SK-N-SH treated with all-trans-retinoic acid at 6 μM for 48 hours (cell line): ENCODE measurements at places on chromosomes 13 and 19.
A peak's percentile ranks its signal among the peaks of the same experiment; 100 is the strongest.

GRCh38 chr19:28705008-28705407 lies 507.9 kb downstream of the UQCRFS1 start:
- peak; percentile 97 for ATAC-seq

DNA sequence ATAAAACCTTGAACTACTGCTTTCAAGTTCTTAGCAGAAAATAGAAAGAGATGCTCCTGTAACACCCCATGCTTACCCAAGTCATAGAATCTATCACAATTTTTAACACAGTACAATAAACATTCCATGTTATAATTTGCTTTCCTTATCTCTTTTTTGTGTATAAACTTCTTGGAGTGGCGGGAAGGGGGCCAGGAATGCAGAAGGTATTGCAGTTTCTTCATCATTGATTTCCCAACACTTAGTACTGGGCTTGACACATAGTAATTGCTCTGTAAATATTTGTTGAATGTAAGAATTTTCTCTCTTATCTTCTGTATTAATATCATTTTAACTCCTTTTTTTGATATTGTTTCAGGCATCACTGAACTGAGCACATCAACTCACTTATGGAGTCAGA lies 535.8 kb downstream of the KCTD12 start:
- ATAC-seq, result no peak

GRCh38 chr13:112615391-112615790 lies 27.4 kb upstream of the TUBGCP3 start:
- ATAC-seq, result no peak

DNA sequence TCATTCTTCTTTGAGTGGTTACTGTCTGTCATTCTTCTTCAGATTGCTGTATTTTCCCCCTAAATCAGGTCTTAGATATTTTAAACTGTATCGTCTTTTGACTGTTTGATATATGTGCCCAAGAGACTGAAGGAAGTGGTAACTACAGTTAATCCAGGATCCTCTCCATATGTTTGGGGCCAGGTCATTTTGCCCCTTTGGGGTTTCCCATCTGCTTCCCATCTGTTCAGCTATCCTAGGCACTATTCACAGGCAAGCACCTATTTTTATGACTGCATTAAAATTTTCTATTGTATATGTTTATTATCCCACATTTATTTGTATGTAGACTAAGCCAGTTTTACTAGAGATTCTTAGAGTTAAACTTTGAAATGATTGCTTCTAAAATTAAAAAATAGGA lies 244.2 kb downstream of the PCCA start:
- no peak for ATAC-seq

DNA sequence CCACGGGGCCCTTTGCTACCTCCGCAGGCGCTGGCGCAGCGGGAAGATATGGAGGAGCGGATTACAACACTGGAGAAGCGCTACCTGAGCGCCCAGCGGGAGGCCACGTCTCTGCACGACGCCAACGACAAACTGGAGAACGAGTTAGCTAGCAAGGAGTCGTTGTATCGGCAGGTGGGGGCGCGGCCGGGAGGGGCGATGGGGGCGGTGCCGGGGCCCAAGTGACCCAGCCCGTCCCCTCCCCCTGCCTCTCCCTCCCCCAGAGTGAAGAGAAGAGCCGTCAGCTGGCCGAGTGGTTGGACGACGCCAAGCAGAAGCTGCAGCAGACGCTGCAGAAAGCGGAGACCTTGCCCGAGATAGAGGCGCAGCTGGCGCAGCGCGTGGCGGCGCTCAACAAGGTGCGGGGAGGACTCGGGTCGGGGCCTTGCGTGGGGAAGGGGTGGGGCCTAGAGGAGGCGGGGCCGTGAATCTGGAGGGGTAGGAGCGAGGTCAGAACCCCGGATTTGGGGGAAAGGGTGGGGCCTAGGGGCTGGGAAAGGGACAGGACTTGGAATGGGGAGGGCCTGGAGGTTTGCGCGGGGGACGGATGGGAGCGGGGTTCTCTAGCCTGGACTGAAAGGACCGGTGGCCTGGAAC lies 13.7 kb downstream of the PPFIA3 start:
- no peak for ATAC-seq

DNA sequence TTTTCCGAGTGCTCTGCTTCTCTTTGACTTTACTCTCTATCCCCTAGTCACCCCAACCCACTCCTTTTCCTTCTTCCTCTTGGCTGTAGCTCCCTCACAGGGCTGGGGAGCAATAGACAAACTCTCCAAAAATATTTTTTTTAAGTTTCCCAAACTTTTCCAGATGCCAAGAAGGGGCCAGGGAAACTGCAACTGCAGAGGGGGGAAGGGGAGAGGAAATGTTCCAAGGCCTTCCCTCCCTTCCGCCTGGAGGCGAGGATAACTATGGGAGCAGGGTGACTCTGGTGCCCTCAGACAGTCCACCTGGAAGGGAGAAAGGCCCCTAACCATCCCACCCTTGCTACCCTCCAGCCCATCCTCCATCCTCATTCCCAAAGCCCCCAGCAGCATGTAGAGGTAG lies 49.4 kb downstream of the LYL1 start:
- ATAC-seq, result no peak

DNA sequence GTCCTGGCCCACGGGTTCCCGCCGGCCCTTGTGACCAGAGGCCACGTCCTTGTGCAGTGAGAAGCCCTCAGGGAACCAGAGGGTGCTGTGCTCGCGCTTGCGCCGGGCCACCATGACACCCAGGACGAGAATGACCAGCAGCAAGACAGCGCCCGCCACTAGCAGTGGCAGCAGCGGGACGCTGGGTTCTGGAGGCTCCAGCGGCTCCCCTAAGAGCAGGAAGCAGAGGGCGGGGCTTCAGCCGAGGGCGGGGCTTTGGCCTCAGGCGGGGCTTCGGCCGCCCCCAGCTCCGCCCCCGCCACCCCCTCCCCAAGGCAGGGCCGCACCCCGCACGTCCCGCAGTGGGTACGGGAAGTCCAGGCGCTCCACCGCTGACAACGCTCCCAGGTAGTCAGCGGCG lies 30.4 kb downstream of the NOTCH3 start:
- no peak for ATAC-seq

DNA sequence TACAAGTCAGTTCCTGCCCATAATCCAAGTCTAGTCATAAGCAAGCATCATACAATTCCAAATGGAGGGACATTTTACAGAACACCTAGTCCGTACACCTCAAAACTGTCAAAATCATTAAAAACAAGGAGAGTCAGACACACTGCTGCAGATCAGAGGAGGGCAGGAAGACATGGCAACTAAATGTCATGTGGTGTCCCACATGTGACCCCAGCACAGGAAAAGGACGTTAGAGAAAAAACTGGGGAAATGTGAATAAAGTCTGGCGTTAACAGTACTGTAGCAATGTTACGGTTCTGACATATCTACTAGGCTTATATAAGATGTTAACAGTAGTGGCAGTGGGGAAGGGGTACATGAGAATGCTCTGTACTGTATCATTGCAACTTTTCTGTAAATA lies 2.3 kb downstream of the ZSCAN5A start:
- no peak for ATAC-seq

- no peak for ATAC-seq
These were observed 29.6 kb downstream of the SLC6A16 start for GRCh38 chr19:49295208-49295880.

DNA sequence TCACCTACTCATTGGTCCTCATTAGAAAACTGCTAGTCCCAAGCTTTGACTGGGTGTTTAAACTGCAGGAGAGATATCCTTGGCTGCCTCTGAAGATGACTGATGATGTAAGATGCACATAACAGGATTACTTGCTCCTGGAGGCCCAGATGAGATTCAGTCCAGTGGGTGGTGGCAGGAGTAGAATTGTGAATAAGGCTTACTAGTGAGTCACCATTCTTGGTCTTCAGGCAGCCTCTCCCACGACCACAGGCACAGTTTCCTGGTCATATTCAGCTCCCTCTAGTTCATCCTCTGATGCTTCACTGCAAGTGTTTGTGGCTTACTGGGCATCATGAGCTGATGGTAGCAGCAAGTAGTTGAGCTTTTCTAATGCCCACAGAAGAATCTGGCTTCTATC lies 12.1 kb downstream of the SERTM1 start:
- no peak for ATAC-seq

DNA sequence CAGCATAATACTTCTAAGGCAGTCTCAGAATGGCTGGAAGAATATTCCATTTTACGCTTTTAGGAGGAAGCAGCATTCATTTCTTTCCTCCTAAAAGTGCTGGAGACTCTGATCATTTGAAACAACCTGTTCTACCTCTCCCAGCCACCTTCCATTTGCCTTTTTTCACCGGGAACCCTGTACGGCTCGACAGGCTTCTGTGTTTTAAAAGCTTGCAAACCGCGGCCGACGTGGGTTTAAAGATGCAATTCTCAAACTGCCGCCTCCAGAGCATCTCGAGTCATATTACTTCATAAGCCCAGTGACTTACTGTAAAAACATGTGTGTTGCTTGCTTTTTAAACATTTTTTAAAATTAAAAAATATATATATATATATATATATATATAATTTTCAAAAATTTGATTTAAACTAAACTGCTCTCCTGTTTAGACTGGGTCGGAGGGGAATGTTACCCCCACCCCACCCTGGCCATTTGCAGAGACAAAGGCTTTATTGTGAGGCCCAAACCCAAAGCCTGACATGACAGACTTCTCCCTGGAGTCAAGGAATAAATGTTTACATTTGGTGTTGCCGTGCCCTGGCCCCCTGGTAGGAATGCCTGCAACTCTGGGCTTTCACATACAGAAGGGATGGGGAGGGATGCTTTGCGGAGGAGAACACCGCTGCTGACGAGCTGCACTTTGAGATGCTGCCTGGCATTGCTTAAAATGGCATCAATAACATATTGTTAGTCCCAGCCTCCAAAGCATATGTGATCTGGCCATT lies 30.4 kb downstream of the ZNF536 start:
- ATAC-seq, result no peak

DNA sequence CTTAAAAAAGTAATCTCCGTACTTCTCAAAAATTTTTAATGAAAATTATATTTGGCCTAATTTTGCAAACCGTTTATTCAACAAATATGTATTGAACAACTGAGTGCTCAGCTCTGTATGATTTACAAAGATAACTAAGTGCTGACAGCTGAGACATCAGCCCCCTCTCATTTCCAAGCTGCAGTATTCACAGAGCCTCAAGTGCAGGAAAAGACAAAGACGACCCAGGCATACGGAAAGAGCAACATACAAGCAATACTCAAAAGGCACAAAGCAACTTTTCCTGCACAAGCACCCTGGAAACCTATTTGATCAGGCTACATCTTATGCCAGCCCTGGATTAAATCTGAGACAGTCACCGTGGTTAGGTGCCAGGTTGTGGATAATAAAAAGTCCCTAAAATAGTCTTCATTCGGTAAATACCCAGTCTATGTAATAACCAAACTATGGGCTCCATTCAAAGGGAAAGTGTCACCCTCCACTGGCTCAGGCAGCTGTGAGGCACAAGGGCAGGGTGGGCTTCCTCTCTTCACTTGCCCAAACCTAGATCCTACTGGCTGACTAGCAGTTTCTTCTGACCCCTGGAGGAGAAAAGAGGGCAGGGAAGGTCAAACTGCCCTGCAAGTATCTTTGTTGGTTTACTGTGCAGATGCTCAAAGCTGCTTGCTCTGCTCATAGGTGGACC lies 65.5 kb downstream of the TBC1D4 start:
- ATAC-seq, result peak; percentile 25; the same call in 2 of the 3 replicates

GRCh38 chr13:76129305-76130000 lies 493.3 kb downstream of the LMO7 start:
- no peak for ATAC-seq

- ATAC-seq, result no peak
These were observed 1.4 kb downstream of the SIAH3 start for GRCh38 chr13:45850027-45850613.

- peak; percentile 66 for ATAC-seq
These were observed 441 bp upstream of the ZNF559 start for GRCh38 chr19:9323557-9323918.

- no peak for ATAC-seq
These were observed 114.5 kb downstream of the RXFP2 start for GRCh38 chr13:31853643-31854326.

- no peak for ATAC-seq
These were observed 111.5 kb upstream of the HTR2A start for GRCh38 chr13:47008318-47008717.

- peak; percentile 46; the same call in 1 of the 3 replicates for ATAC-seq
These were observed 17.5 kb upstream of the FLT3 start for GRCh38 chr13:28117689-28118377.

- ATAC-seq, result no peak
These were observed 160.5 kb downstream of the TEX29 start for GRCh38 chr13:111480976-111481375.

- no peak for ATAC-seq
These were observed 19.9 kb upstream of the SEMA6B start for GRCh38 chr19:4579389-4579788.

DNA sequence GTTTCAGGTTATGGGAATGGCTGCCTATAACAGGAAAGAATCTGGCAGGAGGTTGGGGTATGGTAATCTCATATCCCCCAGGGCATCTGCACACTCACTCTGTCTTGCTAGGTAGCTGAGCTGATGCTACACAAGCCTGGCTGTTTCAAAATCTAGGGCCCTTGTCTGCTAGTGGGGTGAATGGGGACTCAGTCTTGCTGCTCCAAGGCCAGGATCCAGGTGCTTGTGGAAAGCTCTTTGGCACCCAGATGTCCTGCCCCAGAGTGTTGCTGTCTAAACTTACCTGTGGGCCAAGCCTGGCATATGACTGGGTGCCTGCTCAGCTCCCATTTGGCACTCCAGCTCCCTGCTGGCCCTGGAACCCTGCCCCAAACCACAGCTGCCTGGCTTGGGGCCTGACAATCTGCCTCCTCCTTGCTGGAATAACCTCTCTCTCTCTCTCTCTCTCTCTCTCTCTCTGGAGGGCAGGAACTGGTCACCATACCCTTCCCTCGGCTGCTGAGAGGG lies 158.1 kb upstream of the TSC22D1 start:
- ATAC-seq, result peak; percentile 91

DNA sequence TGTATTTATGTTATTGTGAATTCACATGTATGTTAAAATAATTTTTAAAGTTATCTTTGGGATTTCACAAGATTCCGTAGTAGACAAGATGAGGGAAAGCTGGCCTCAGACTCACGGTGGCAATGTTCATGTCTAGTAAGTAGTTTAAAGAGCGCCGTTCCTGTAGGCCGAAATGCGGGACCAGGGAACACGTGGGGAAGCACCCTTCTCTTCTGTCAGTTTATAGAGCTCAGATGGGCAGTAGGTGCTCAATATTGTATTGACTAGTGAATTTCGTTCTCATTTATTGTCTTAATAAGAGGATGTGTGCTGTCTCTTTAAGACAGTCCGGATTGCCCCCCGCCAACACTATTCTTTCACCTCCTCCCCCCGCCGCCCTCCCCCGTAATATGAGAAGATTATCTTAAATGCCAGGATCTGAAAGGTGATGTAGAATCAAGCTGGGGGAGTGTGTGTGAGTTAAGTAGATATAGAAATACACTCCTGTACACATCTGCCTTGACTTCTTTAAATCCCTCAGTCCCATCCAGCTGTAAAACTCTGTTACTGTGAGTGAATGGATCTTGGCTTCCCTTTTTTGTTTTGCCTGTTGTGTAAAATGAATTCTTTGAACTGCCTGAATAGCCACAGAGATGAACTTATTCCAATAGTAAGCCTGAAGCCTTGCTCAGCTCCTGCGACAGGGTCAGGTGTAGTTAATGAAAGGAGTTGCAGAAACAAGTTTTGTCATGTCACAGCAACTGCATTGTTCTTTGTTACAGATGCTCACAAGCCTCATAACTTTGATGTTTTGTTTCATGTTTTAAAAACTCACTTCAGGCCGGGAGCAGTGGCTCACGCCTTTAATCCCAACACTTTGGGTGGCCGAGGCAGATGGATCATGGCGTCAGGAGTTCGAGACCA lies 1.3 kb downstream of the LAMP1 start:
- ATAC-seq, result no peak
